Muscle of back (tissue), 13 donors: ENCODE measurements at places on chromosomes 5 and 9.

DNA sequence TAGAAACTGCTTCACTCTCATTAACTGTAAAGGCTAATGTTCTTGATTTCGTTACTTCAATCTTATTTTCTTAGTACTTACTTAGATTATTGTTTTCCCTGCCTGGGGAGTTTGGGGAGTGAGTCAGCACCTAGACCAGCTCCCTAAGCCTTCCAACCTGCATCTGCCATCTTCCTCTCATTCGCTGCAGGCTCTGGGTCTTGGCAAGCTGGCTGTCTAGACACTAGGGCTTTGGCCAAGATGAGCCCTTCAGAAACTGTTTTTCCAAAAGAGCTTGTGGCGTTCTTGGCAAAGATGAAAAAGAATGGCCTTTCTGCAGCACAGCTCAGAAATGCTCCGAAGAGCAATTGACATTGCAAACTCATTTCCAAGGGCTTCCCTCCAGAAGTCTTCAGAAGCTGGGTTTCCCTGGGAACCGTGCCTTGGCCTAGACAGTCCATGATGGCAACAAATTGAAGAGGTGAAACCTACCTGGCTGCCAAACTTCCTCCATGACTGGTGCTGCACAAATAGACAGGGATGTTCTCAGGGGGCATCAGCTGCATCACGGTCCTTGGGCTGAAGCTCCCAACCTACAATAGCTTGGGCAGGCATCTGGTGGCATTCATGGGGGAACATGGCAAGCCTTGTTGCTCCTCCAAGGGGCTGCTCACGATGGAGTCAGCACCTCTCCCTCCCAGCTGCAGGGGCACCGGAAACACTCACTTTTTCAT, 76.6 kb downstream of the NSUN2 start:
- DNase-seq: no peak

GRCh38 chr9:134442486-134443173, 116.4 kb downstream of the RXRA start:
- DNase-seq: peak; percentile 45

- no peak for DNase-seq
Observed at GRCh38 chr5:39998518-39998917, 573.7 kb upstream of the DAB2 start.

DNA sequence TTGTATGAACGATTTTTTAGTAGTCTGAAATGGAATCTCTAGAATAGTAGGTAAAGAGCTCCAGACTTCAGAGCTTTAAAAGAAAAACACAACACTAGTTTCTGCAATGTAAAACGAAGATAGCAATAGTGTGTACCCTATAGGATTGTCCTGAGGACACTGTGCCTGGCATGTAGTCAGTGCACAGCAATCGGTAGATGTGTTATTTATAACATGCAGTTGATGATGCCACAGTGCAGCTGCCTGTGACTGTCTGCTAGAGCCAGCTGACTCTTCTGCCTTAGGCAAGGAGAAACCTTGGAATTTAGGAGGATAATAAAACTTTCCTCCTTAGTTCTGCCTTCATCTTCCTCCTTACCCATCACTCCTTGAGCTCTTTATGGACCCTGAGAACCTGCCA, 27.7 kb upstream of the TMOD1 start:
- peak; percentile 36 for DNase-seq

DNA sequence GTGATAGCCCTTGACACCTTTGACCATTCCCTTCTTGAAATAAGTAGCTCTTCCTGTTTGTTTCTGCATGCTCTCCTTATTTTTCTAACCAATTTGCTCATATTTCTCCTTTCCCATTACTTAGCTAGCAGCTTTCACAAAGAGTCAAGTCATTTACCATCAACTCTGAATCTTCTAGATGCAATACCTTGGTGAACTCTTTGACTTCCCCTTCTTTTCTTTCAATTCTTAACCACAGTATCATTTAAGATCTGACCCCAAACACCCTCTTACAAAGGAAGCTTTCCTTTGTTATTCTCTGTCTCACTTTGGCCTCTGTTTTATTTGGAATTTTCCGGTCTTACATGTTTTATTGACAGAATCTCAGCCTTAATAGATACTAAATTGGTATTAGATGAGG, 14.0 kb downstream of the NFX1 start:
- no peak for DNase-seq

- DNase-seq: no peak
Observed at GRCh38 chr9:129405089-129405826, 215.6 kb downstream of the C9orf50 start.

GRCh38 chr5:1793966-1794900, 5.4 kb downstream of the MRPL36 start:
- no peak for DNase-seq

DNA sequence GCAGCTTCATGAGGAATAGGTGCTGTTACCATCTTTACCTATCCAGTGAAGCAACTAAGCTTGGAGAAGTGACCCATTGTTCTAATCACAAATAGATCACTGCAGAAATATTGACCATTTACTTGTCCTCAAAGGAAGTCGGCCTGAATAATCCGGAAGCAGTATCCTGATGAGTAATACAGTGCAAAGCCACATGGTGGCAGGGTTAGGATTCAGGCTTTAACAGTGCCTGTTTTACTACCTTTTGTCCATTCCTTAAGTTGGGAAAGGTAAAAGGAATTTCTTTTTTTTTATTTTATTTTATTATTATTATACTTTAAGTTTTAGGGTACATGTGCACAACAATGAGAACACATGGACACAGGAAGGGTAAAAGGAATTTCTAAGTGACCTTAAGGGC, 336.3 kb downstream of the KDM4C start:
- DNase-seq: no peak

DNA sequence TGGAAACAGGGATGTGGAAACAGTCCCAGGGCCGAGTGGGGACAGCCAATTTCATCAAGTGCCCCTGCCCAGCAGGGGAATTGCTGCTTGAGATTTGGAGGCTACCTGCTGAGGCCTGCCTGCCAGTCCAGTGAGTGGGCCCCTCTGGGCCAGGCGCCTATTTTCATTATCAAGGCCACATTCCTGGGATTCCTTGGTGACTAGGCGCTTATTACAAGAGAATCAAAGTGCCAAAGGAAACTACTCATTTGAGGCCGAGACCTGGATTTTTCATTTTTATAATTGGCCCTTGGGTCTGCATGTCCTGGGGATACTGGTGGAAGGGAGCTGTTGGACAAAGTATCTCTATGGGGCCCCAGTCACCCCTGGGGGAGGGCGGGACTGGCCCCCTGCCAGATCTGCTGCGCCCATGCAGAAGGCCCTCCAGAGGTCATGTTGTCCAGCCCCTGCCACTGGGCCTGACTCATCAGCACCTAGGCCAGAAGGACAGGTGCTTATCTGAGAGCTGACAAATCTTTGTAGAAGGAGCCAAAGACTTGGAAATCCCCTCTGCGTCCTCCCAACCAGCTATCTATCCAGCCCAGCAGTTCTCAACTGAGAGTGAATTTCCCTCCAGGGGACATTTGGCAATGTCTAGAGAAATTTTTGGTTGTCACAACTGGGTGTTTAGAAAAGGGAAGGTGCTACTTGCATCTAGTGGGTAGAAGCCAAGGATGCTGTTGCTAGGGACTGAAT, 45.6 kb downstream of the FOXI1 start:
- DNase-seq: no peak

- DNase-seq: no peak
Observed at GRCh38 chr9:68931821-68932220, 82.1 kb downstream of the PRKACG start.

DNA sequence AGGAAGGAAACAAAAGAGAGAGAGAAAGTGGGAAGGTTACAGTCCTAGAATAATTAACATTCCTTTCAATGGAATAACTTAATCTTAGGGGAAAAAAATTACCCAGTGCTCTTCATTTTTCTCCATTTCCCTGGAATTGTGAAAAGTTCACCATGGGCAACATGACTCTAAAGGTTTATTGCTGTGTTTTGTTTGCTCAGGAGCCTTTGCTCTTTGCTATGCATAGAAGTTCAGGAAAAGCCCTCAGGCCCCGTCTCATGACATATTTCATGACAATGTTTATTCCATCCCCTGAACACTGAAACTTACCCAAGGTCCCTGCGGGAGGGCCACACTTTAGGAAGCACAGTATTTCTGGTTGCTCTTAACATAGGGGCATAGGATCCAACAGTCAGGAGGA, 9.8 kb upstream of the CTSL start:
- no peak for DNase-seq

- no peak for DNase-seq
Observed at GRCh38 chr9:126546036-126546435, 67.7 kb upstream of the LMX1B start.

- DNase-seq: no peak
Observed at GRCh38 chr9:87263291-87263690, 234.4 kb upstream of the DAPK1 start.

DNA sequence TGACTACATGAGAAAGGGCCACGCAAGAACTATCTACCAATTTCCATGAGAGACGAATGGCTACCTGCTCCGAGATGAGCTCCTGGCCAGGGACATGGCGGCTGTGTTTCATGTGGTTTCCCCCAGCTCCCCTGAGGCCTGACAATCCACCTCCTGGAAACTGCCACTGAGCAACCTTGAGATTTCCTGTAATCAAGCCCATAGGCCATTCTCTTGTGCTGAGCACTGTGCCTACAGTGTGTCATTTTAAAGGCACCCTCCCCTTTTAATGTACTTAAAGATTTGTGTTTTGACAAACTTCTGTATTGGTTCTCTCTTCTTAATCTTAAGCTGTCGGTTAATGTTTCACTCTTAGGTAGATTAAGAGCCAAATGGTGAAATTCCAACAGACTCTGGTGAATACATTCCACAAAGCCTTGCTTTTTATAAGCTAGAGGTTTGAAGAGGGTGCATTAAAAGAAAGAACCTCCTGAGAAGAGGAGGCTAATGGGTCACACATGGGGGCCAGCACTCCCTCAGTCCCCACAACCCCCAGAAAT, 72.3 kb downstream of the SECISBP2 start:
- no peak for DNase-seq

DNA sequence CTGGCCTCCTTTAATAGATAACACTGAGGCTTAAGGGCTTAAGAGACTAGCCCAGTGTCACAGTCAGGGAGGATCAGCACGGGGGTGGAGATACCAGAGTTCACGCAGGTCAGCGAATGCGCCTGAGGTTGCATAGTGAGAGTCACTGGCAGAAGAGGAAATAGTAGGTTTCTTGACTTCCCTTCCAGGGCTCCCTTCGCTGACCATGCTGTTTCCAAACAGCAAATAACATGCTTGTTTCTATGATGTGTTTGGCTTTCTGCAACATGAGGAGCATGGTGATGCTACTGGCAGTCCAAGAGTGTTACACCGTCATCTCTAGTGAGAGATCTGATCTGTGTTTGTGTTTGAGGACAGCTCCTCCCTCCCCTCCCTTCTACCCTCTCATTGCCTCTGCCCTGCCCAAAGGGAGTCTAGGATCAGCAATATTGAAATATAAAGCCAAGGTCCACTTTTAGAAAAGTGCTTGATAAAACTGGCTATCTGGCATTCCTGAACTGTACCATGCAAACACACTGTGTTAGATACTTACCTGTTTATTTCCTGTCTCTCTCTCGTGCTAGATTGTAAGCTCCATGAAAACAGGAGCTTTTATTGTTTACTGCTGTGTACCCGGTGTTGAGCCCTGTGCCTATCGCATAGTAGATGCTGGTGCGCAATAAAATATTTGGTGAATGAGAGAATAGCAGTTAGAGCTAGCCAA, 12.3 kb downstream of the TLE4 start:
- DNase-seq: peak; percentile 25

DNA sequence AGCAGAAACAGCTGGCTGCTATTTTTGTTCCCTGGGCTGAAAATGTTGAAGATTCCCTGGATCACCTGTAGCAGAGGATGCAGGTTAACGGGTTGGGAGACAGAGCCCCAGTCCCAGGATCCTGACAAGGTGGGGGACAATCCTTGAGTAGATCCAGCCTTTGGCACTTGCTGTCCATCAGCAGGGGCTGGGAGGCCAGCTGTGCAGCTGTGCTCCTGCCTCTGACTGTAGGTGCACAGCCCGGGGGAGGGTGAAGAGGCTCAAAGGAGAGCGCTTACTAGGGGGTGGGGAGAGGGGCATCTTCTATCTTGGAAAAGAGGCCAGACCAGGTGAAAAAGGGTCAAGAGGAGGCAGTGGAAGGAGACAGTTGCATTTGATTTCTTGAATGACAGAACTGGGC, 3.5 kb upstream of the DDX41 start:
- DNase-seq: no peak

DNA sequence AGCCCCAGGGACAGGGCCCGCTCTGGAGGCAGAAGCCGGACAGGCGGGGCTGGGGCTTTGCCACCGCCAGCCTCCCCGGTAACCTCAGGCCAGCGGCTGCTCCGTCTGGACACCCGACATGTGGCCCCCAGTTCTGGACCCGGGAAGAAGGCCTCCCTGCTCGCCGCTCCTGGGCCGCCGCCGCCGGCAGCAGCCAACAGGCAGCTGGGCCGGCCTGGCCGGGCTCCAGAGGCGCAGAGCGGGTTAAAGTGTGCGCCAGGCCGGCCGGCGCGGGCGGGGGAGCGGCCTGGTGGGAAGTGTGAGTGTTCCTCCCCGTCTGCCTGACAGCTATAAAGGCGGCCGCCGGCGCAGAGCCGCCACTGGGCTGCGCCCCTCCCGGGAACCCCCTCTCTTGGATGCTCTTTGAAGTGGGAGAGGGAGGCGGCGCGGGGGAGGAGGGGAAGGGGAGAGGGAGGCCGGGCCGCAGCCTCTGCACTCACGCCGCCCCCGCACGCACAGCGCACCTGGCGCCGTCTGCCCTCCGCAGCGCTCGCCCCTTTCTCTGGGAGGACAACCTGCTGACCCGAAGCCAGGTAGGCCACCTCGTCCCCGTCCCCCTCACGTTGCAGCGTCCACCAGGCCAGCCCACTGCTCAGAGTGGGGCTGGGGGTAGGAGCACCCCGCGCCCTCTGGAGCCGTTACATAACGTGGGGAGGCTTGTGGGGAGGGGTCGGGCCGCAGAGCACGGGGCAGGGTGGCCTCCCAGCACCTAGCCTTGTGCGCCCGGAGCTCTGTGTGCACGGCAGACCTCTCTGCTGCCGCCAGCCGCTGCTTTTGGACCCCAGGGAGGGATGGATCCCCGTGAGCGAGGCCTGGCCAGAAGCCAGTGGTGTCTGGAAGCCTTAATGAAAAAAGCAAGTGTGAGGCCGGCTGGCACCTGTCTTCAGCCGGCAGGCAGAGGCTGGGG, at the start of gene ADAMTSL2:
Gene ADAMTSL2, plus strand, starts transcription at position 359 of the 946 bp plus-strand sequence. CDS start 2,009 bp downstream, outside the sequence.
- DNase-seq: peak; percentile 54
